ENCODE measurements at places on chromosomes 12 and 14.

DNA sequence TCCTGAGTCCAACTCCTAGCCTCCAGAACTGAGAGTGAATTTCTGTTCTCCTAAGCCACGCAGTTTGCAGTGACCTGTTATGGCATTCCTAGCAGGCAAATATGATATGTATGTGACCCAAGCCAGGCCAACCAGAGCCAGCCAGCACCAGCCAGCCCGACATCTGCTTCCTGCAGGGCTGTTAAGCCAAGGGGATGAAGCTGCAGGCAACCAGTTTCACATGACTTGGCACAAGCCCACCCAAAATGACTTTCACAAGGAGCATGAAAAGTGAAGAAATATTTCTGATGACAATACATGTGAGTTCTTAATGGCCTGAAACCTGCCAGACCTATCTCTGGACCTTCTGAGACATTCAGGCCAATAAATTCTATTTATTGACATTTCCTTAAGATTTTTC lies 68.1 kb downstream of the ITPK1 start:
- peak; percentile 49 for DNase-seq

GRCh38 chr14:33999771-34000291 lies 49.0 kb upstream of the EGLN3 start:
- DNase-seq, result no peak

DNA sequence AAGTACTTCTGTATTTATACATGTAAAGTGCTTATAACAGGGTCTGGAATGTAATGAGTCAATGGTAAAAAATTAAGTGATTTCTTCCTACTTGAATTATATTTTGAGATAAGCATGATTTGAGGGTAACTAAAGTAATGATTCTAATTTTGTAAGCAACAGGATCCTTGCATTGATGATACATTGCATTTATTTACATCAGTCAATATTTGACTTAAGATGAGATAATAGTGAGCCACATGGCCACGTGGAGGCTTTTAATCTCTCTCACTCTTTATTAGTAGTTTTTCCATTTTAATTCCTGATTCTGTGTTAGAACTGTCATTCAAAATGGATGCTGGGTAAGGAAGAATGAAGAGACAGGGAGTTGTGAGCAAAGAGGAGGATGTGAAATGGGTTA lies 298.1 kb upstream of the PRICKLE1 start:
- DNase-seq, result no peak

DNA sequence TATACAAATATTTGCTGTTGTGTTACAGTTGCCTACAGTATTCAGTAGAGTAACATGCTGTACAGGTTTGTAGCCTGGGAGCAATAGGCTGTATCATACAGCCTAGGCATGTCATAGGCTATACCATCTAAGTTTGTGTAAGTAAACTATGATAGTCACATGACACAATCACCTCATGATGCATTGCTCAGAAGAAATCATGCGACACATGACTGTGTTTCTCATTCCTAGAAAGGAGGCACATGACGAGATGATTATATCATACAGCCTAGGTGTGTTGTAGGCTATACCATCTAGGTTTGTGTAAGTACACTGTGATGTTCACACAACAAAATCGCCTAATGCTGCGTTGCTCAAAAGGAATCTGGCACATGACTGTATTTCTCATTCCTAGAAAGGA lies 31.9 kb downstream of the NOPCHAP1 start:
- DNase-seq, result no peak

GRCh38 chr14:24013654-24014514 lies 25.2 kb downstream of the DHRS4L2 start:
- peak; percentile 34 for DNase-seq

GRCh38 chr14:94676495-94677185 lies 64.4 kb downstream of the SERPINA3 start:
- no peak for DNase-seq

GRCh38 chr14:90400904-90401561 lies 4.2 kb downstream of the CALM1 start:
- no peak for DNase-seq

- no peak for DNase-seq
Observed at GRCh38 chr14:83483063-83483462, 1949.4 kb upstream of the SEL1L start.

- no peak for DNase-seq
Observed at GRCh38 chr12:8827551-8828256, 5.3 kb downstream of the A2ML1 start.

GRCh38 chr14:102556098-102556677 lies 36.3 kb upstream of the RCOR1 start:
- DNase-seq, result no peak

- DNase-seq, result peak; percentile 72
Observed at GRCh38 chr12:116924558-116925453, 14.1 kb downstream of the FBXW8 start.

DNA sequence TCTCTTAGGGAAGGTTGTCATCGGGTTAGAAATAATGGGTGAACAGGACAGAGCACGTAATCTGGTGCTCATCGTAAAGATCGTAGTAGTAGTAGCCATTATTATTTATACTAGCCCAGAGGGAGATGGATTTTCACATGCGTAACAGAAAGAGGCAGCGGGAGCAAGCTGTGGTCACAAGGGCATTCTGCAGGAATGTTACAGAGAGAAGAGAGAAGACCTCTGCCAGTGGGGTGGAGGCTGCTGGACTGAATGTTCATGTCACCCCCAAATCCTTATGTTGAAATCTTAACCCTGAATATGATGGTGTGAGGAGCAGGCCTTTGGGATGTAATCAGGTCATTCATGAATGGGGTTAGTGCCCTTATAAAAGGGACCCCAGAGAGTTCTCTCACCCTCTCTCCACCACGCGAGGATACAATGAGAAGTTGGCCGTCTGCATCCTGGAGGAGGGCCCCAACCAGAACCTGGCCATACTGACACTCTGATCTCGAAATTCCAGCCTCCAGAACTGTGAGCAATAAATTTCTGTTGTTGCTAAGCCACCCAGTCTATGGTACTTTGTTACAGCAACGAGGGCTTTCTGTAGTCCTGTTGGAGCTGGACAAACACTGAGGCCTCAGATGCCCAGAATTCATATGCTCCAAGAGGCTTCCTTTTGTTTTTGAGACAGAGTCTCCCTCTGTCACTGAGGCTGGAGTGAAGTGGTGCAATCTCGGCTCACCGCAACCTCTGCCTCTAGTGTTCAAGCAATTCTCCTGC lies 131.2 kb upstream of the MED13L start:
- no peak for DNase-seq

DNA sequence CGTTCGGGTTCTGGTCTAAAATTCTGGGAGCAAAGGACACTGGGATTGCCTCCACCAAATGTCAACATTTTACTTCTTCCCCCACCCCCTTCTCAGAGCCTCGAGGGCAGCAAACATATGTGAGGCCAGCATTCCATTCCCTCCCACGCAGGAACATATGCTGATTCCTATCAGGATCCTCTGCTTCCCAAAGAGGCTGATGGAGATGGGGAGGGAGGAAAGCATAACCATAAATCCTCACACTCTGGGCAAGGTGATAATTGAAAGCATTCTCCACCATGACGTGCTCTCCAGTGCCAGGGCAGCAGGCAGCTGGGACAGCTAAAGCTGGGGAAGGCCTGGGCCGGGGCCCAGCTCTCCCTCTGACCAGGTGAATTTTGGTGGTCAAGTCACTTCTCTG lies 395.0 kb downstream of the ZFP36L1 start:
- DNase-seq, result no peak

DNA sequence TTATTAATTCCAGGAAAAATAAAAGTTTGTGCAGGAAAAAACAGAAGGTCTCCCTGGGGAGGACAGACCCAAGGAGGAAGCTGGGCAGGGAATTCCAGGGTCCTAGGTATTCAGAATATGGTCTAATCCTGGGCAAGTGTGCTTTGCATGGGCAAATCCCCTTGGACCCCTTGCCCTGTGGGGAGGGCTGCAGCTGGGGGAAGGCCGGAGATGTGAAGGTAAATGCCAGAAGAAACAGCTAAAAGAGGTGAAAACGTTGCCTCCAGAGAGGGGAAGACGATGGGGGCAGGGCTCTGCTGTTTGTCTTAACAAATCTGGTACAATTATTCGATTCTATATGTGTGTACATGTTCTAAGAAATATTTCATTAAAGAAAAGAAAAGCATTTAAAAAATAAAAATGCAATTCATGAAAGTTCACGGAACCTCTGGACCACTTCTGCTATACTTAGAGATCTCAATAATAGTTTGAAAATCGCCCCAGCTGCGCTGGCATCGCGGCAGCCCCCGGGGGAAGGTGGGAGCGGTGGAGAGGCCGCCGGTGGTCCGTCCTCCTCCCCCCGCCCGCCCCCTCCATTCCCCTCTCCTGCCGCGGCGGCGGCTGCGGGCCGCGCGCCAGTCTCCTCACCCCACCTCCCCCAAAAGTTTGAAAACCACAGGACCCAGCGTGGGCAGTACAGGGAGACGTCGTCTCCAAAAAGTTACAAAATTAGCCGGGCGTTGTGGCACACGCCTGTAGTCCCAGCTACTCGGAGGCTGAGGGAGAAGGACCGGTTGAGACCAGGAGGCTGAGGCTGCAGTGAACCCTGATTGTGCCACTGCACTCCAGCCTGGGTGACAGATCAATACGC lies 1.5 kb upstream of the PRPF40B start:
- DNase-seq, result no peak

- peak; percentile 72 for DNase-seq
Observed at GRCh38 chr12:63045020-63045860, 105.8 kb downstream of the AVPR1A start.

DNA sequence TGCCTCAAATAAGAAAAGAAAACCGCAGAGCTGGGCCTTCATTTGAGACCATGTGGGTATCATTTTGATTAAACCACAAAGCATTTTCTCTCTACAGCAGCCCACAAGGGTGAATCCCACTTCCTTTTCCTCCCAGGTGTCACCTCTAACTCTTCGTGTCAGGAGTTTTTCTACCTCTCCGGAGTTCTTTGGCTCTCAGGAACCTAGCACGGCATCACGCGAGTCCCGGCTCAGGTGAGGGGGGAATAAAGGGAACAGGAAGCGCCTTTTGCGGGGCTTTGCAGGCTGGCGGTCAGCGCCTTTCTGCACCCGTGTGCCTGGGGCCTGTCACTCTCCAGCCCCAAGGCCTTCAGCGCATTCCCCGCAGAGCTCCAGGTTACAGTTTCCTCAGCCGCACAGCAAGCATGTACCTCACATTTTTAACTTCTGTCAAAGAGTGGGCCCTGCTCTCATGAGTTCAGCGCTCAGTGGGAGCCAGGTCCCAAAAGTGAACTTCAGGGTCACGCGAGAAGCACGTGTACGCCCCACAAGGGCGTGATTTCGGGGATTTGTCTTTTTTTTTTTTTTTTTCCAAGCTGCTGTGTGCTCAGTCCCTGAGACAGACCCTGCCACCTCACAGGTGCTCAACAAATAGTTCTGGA lies 740 bp upstream of the PRPF40B start:
- peak; percentile 26 for DNase-seq

DNA sequence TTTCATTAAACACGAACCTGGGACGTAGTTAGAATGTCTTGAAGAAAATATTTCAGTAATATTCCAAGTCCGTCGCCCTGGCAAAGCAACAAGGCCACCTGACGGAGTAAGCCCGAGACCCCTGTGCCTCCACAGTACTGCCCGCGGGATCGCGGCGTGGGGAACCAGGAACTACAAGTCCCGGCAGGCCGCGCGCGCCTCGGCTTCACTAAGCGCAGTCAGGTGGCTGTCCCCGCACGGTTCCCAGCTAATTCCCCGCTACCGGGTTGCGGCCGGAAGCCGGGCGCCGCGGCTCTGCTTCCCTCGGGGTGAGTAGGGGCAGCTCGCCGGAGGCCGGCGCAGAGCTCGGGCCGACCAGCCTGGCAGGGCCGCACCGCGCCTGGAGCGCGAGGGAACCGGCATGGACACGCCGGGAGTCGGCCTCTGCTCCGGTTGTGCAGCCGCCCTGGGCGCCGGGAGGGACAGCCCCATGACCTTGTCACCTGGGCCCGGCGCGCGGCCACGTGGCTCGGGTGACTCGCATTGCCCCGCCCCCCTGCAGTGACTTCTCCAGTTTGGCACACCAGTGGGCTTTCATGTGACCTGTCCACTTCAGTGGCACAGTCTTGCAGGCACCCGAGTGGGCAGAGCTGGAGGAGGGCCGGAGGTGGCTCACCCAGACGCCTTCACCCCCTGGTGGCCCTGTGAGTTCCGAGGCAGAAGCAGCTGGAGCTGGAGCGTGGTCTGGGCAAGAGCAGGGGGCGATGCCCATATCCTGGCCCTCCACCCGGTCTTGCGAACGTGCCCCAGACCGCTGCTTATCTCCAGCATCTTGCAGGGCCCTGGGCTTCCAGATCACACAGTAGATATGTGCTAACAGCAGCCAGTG lies at the start of gene ADCK1:
Gene ADCK1 (plus strand): TSS at position 247 of the 868 bp plus-strand sequence. CDS start 18,870 bp downstream, outside the sequence.
- peak; percentile 80 for DNase-seq

DNA sequence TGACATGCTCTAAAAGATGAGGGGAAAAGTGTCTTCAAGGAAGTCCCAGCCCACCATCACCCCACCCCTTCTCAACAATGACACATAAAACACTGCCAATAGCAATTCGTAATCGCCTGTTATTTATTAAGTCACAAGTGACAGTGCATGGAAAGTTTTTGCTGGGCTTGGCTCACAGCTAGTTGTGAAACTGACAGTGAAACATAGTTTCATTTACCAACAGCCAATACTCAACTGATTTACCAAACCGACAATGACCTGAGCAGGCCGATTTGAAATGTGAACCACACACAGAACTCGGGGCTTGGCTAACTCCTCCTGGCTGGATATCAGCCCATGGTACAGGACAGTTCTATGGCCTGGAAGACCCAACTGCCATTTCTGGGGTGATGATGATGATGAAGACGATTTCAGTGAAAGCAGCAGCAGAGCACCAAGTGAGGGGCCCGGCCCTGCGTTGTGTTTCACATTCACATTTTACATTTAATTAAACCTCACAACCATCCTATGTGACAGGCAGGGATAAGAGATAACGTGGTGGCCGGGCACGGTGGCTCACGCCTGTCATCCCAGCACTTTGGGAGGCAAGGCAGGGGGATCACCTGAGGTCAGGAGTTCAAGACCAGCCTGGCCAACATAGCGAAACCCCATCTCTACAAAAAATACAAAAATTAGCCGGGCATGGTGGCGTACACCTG lies 42.7 kb downstream of the CAMKK2 start:
- no peak for DNase-seq

GRCh38 chr14:100844846-100845245 lies 18.9 kb downstream of the MEG3 start:
- DNase-seq, result no peak

- DNase-seq, result no peak
Observed at GRCh38 chr12:2548081-2548480, 246.7 kb upstream of the FKBP4 start.

- no peak for DNase-seq
Observed at GRCh38 chr14:81453166-81453766, 53.1 kb upstream of the STON2 start.

DNA sequence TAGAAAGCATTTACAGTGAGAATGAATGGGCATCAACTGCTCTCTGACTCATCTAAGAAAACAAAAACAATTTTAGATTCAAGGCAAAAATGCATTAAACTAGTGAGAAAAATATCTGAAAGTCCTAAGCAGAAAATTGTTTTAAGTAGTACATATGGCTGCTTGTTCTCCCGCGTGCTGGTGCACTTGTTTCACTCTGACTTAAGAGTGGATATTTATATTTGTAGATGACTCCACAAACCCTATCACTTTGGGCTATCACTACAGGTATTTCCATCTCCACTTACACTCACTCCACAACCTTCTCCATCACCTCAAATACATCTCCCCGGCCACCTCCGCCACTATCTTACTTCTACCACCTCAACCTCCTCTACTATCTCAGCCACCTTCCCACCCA lies 253.9 kb upstream of the EGLN3 start:
- no peak for DNase-seq

- DNase-seq, result no peak
Observed at GRCh38 chr12:21882635-21883034, 58.6 kb downstream of the ABCC9 start.

Data from MG63 (cell line).